Suppressor macrophage treated with lipopolysaccharide for 1 hour (primary cell): ENCODE measurements at places on chromosomes 2 and 18.
A peak's percentile ranks its signal among the peaks of the same experiment; 100 is the strongest.

GRCh38 chr2:66305718-66306117 lies 129.2 kb upstream of the MEIS1 start:
- no peak for DNase-seq

DNA sequence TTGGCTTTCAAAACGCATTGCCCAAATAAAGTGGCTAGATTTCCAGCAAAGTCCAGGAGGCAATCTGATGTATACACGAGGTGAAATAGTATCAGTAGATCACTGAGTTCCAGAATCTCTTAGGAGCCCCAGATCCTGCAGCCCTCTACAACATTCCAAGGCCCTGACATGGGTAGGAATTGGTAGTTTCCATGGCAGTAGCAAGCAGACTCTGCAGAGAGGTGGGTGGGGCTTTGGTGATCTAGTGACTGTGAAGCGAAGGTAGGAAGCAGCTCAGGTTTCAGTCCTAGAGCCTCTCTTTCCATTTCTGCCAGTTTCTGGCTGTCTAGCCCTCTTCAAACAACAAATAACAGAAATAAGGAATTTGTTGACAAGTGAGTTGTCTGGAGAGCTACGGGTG lies 13.8 kb upstream of the SGPP2 start:
- DNase-seq, result no peak

DNA sequence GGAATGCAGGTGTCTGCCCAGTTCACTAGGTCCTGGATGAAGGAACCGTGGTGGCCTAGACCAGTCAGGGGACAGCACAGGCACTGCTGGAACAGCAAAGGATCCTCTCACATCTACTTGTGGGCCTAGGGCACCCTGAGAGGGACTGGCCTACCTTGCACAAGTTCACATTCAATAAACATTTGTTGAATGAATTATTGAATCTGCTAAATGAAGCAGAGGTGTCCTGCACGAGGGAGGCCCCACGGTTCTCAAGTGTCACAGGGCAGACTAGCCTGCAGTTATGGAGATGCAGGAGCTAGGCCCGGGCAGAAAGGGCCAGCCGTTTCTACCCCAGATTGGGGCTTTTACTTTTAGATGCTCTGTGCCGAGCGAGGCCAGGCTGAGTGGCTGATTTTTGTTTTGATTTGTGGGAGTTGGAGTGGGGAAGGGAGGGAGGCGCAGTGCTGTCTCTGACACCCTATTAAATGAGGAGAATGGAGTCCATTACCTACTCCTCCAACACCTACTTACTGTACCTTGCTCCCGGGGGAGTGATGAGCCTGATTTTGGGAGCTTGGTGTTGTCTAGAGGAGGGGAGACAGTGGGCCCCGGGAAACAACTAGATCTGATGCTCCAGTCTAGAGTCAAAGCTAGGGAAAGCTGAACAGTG lies 18.4 kb downstream of the SH2D6 start:
- DNase-seq, result no peak

- DNase-seq, result no peak
Measured at GRCh38 chr18:8780227-8780626, 74.9 kb downstream of the MTCL1 start.

DNA sequence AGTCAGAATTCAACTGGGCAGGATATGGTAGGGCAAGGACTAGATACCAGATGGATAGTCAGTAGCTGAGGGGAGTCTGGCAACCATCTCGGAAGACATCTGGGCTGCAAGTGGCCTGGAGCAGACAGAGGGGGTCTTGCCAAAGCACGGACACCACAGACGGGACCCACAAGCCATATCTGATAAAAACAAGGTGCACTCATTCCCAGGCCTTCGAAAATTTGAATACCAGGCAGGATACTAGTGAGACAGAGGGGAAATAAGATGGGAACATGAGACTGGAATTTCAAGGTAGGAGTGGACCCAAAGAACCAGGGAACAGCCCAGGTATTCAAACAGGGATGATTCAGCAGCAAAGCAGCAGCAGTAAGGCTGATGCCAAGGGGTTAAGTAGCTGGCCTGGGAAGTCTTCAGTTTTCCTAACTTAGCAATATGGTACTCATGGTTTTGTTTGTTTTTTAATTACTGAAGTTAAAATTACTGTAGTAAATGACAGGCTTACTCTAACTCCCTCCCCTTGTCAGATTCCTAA lies 144.9 kb upstream of the NCKAP5 start:
- no peak for DNase-seq

GRCh38 chr18:32922951-32923430 lies 150.2 kb upstream of the KLHL14 start:
- DNase-seq, result peak; percentile 74

GRCh38 chr2:113079131-113079530 lies 11.4 kb downstream of the IL1F10 start:
- no peak for DNase-seq

GRCh38 chr18:68937029-68937599 lies 139.2 kb downstream of the CCDC102B start:
- no peak for DNase-seq

DNA sequence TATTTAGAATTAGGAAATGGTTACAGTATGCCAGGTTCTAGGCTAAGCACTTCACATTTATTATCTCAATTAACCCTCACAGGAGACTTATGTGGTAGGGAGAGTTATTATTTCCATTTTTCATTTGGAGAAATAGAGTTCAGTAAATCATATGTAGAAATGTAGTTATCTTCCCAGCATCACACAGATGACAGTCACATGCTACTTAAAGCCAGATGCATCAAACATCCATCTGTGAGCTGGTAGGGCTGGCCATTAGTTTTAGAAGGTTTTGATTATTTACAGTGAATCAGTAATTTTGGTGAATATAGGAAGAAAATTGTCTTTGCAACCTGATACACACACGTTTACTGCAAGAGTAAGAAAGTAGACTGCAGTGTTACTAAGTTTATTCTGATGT lies 97.9 kb downstream of the RIT2 start:
- no peak for DNase-seq

- no peak for DNase-seq
Measured at GRCh38 chr2:73107211-73107926, 5.4 kb downstream of the RAB11FIP5 start.
